Suprapubic skin (tissue), 4 donors: ENCODE measurements at places on chromosomes 13 and 19.

DNA sequence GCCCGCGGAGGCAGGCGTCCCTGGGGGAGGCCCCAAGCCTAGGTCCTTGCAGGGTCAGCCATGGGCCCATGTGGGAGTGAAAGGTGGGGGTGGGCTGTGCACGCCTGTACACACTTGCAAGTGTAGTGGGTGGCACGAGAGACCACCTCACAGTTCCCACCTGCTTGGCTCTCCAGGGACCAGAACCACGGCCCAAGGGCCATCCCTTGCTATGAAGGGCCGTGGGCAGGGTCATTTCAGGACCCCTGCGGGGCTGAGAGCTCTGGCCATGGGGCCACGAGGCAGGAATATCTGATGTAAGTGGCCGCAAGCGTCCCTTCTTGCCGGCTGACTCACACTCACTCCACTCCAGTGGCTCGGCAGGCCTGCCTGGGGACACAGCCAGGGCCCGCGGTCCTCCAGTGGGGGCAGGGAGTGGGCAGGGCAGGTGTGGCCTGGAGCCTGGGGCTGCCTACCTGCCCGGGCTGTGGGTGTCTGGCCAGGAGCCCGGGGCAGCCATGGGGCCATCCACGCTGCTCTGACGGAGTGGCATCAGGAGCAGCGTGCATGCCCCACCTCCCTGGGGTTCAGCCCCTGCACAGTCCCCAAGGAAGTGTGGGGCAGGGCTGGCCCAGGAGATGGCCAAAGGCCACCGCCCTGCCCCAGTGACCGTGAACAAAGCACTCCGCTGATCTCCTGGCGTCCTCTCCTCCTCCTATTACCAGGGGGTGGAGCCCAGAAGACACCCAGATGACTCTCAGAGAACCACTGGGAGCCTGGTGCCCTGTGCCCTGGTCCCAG lies 8.6 kb upstream of the MKNK2 start:
- no peak for DNase-seq

DNA sequence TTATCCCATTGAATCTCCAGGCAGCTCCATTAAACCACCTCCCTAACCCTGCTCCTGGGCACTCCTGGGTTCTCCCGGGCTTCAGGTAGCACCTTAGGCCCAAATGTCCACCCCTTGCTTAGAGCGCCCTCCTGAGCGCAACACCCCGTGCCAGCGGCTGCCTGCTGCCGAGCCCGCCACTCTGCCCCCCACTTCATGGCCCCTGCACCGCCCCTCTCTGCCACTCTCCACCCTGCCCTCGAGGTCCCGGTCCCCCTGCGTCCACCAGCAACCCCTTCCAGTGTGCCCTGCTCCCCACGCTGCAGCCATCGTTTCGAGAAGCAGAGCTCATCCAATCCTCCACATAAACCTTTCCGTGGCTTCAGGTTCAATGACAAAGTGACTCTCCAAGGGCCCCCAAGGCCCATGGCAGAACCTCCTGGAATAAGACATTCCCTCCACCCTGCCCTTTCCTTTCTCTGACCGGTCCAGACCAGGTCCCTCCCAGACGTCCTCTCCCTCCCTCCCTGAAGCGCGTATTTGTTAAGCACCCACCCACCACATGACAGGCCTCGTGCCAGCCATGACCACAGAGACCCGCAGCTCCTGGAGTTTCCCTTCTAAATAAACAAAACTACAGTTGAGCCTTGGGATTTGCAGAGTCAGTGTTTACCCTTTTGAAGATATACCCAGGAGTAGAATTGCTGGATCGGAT lies 66.6 kb downstream of the ARHGEF18 start:
- no peak for DNase-seq

DNA sequence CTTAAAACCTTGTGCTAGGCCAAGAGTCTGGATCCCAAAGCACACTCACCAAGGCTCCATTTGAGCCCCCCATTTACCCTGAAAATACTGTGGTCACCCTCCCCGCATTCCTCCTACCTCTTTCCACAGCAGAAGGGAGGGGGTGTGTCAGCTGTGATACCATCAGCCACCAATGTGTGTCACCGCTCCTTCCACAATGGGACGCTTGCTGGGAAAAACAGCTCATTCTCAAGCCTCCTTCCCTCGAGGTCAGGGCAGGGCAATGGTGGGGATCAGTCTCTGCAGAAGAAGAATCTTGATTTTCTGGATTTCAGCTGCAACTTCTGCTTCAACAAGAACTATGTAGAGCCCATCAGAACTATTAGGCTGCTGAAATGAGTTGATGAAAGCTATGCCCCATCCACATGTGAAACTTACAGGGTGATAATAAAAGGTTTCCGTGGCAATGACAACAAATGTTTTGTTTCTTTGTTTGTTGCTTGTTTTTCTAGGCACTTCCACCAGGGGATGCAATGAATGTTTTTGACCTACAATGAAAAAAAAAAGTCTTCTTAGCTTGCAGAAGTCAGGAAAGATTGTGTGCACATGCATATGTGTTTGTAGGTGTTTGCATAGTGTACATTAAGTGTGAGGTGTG lies 26.4 kb upstream of the ZNF507 start:
- no peak for DNase-seq

DNA sequence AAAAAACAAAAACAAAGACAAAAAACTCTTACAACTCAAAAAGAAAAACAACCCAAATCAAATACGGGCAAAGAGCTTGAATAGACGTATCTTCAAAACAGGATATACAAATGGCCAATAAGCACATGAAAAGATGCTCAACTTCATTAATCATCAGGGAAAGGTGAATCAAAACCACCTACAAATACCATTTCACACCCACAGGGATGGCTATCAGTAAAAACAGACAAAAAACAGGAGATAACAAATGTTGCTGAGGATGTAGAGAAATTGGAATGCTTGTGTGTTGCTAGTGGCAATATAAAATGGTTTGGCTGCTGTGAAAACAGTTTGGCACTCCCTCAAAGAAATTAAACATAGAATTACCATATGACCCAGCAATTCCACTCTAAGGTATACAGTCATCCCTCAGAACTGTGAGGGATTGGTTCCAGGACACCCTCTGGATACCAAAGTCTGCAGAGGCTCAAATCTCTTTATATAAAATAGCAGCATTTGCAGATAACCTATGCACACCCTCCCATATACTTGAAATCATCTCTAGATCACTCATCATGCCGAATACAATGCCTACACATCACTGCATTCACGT lies 29.7 kb downstream of the MLLT1 start:
- DNase-seq = no peak

DNA sequence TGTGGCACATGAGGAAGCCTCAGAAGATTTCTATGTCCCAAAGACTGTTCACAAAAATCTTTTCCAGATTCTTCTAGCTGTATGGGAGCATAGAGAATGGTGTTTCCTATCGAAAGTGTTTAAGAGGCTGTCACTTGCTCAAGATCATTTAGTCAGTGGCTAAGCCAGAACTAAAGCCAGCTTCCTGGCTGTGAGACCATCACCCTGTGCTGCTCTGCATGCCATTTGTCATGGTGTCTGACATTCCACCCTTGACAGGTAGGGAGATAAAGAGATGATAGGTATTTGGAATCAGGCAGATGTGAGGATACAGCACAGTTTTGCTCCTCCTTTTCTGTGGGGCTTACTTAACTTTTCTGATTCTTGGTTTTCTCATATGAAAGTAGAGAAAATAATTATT lies 177.3 kb downstream of the DNAJC15 start:
- no peak for DNase-seq
